ENCODE measurements at places on chromosomes 1 and 21.

DNA sequence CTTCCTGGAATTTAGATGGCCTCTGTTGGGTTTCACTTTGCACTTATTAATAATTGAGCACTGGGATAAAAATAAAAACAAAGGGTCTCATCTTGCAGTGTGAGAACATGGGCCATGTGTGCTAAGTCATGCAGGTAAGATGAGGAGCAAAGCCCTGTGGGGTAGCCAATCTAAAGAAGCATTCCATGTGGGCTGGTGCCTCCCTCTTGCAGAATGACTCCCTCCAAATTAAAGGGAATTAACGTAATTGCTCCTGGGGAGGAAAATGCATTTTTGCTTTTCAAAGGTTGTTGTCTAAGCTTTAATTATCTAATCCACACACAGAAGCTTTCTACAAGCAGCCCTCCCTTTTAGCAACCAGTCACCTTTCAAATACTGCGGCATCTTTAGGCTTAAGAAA, 69.8 kb downstream of the CDC14A start:
- no peak for DNase-seq

DNA sequence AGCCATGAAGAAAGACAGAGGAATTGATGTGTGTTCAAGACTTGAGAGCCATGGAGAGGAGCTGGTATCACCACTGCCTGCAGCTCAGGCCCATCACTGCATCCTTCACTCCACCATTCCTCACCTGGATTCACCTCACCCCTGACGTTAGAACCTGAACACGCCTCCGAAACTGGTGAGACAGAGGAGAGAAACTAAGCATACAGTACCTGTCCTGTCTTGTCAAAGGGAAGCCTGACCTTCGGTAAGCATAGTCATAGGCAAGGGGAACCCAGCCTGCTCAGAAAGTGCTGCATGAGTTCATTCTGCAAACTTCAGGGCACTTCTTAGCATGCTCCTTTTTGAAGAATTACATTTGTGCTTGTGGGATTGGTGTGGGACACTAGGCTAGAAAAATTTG, 425.8 kb downstream of the DSCAM start:
- no peak for DNase-seq

DNA sequence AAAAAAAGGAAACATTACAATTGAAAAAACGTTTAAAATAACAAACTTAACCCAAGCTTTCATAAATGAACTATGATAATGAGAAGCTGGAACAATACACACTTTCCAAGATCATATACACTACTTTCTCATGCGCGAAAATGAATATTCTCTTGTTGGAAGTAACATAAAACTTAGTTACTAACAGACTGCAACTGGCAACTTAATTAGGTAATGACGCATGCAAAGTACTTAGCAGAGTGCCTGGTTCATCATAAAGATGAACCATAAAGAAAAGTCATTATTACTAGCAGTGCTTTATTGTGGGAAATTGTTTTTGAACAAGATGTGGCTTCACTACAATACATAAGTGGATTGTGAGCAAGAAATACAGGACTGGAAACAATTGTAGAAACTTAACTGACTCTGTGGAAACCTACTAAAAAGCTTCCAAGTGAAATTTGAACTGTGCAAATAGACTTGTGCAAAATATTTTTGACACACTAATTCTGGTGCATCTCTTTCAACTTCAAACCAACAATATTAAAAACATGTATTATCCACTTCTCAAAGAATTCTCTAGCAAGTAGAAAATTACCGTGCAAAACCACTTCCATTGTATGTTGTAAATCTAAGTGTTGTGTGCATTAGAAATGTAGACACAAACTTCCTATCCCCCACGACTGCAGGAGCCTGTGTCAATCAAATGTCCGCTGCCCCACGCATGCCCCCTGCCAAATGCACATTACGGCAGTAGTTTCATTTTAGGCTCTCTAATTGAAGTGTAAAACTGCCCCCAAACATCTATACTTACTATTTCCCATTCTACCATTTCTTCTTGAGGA, 2.0 kb downstream of the ARHGAP29 start:
- no peak for DNase-seq

DNA sequence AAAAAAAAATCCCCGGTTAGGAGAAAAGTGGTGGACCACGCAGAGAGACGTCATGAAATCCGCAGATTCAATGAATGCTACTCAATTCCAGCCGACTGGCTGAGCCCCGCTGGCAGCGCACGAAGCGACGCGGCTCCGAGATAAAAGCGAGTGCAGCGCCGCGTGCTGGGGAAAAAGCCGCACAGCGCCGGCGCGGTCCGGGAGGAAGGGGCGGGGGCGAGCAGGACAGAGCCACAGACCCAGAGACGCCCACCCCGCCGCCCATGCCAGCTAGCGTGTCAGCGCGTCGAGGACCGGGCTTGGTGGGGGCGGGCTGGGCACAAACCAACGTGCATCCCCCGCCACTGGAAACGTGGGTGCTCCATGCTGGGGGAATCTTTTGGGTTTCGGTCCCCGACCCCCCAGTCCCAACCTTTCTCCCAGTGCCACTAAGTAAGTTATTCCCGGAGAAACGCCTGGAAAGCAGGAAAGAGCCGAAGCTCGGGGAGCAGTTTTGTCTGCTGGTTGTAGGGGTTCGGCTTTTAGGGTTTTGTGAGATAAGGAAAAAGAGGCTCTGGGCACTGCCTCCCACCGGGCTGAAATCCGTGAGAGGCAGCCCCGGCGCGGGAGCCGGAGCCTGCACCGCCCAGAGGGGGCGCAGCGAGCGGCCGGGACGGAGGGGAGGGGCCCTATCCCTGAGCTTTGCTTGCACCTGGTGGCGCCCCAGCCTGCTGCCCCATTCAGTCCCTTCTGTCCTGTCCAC, at the start of gene KCNJ6:
TSS of gene KCNJ6 (minus strand) at position 148 of the 742 bp plus-strand sequence. CDS start 75,775 bp downstream, outside the sequence.
- DNase-seq, result no peak

DNA sequence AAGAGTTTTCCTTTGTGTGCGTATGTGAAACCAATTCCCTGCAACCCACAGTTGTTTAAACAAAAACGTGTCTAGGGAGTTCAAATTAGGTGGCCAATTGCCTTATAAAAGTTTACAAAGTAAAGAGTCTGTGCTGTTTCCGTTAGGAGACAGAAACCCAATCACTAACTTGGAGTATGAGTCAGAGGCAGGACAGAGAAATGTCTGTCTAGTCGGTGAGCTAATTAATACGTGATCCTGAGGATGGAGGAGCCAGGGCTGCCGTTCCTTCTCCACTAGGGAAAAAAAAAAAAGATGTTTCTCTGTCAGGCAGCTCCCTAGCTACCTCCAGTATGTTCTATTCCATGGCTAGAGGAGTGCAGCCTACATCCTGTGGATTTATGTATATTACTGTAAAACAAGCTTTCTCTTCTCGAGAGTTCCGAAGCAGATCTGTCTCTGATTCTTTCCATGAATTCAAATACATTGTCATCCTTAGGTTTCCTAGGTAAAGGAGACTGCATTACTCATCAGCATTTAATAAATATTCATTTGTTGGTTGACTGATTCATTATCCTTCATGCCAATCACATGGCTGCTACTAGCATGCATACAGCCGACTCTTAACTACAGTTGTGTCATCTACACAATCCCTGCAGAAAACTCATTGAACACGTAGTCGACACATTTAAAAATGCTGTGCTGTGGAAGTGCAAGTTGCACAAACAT, 430.6 kb downstream of the KIF26B start:
- no peak for DNase-seq

GRCh38 chr1:67650061-67650460, 34.9 kb upstream of the GADD45A start:
- DNase-seq, result no peak

DNA sequence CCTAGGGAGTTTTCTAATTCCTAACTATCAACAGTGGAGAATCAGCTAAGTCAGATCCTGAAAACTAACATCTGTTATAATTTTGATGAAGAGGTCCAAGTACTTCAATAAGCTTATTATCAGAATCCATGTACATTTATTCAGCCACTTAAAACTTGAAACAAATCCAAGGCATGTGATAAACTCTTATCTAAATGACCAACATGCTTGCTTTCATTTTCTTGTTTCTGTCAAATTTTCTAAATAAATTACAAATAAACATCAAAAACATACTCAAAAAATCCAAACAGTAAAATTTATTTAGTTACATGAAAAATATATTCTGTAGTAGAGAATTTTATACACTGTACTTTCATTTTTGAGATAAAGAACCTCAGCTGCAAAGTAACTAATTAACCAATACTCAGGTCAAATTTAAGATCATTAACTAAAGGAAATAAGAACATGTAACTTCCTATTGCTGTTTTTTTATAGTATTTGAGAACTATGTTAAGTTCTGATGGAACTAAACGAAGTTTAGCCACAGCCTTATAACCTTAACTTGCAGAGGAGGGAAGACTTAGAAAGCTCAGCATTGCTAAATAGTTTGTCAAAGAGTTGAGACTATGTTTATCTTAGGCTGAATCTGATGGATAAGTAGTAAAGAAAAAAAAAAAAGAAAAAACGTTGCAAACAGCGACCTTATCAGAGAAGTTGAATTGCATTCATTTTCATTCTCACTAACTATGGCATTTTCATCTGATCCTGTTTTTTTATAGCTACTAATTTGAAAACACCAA, 44.9 kb downstream of the SYNJ1 start:
- DNase-seq, result no peak

- DNase-seq, result no peak
Observed at GRCh38 chr1:116737855-116738321, 16.3 kb upstream of the CD2 start.

DNA sequence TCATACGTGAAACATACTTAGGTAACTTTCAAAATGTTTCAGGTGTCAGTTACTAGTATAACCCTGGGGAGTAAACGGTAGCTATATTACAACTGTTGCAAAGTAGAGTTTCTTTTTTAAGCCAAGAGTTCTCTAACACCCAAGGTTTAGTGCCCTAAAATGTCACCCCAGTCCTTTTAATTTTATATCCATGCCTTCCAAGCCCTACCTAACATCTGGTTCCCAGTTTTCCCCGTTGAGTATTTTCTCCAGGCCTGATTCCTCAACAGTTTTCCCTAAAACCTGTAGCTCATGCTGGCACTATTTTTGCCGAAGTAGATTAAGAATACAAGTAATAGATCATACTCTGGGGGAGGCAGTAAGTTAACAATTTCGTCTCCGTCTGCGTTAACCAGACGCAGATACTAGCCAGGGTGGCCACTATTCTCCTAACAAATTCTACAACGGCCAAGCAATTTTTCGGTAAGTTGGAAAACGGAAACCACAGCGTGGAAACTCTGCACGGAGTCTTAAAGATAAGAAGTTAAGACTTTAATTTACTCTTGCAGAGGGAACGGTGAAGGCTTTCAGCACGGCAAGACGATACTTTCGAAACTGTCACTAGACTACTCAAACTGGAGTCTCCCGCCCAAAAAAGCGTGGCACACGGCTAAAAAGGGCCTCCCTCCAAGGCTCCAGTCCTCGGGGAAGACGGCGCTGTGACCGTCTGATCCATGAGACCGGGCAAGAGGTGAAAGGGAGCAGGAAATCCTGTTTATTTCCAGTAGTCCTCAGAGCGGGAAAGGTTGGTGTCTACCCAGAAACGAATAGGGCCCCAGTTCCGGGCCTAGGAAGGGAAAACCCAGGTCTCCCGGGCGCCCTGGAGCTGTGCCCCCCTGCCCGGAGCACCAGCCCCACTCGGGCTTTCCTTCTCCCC, 945 bp downstream of the SRSF4 start:
- no peak for DNase-seq

GRCh38 chr1:28914228-28915030, at the start of gene EPB41:
Gene EPB41 (plus strand): TSS chr1:28914569. CDS start chr1:28987438, 72,869 bp downstream.
- DNase-seq, result peak; percentile 94

GRCh38 chr1:232699814-232700213, 69.9 kb upstream of the SIPA1L2 start:
- DNase-seq, result no peak

DNA sequence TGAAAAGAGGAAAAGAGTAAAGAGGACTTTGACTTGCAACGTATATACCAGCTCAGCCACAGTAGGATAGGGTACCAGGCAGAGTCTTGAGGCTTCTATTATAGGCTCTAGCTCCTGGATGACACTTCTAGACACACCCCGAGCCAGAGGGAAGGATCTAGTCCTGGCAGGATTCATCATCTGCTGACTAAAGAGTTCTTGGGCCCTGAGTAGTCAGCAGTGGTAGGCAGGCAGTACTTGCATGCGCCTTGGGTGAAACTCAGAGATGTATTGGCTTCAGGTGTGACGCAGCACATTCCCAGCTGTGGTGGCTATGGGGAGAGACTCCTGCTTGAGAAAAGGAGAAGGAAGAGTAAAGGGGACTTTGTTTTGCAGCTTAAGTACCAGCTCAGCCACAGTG, 162.3 kb upstream of the APP start:
- no peak for DNase-seq

DNA sequence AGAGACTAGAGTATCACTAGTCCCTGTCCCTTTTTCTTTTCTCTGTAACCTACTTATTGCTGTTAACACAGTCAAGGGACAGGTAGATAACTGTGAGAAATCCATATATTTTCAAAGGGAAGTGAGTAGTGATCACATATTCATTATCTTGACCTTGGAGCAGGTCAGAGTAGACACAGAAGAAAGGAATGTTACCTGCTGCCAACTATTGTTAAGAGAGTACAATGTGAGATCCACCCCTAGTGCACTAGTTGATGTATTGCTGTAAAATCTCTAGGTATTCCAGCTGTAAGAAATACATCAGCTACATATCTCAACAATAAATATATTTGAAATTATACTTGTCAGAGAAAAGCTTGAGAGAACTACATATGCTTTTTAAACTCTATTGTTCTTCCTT, 68.7 kb upstream of the ADGRL2 start:
- no peak for DNase-seq

DNA sequence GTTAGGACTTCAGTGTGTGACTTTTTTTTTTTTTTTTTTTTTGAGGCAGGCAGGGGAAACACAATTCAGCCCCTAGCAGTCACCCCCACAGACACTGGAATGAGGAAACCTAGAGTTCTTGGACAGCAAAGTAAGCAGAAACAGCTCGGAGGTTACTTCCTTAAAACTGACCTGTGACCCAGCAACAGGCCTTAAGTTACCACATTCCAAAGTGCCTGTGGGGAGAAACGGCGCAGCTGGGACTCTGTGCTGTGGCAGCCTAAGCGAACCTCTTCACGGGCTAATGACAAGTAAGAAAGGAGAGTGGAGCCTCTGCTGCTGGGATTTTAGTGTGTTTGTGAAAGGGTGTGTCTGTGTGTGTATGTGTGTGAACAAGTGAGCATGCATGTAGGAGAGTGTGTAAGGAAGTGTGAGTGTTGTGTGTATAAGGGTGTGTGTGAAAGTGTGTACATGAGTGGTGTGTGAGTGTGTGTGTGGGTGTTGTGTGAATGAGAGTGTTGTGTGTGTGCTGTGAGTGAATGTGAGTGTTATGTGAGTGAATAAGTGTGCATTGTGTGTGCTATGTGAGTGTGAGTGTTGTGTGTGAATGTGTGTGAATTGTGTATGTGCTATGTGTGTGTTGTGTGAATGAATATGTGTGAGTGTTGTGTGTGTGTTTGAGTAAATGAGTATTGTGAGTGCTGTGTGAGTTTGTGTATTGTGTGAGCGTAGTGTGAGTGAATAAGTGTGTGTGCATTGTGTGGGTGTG, 180.8 kb downstream of the BRINP2 start:
- DNase-seq, result no peak

- peak; percentile 17 for DNase-seq
Observed at GRCh38 chr21:45994759-45995685, 13.5 kb downstream of the COL6A1 start.

GRCh38 chr1:204834336-204834735, 36.3 kb upstream of the NFASC start:
- DNase-seq, result no peak

- peak; percentile 43 for DNase-seq
Observed at GRCh38 chr1:3012456-3013291, 8.6 kb upstream of the ACTRT2 start.

All from mucosa of descending colon (tissue), 3 donors.